ENCODE measurements at places on chromosomes 4 and X. TPM values are rescaled to one million over a fixed set of nuclear protein-coding genes. Genes with fewer than 3 reads are reported as not detected.

DNA sequence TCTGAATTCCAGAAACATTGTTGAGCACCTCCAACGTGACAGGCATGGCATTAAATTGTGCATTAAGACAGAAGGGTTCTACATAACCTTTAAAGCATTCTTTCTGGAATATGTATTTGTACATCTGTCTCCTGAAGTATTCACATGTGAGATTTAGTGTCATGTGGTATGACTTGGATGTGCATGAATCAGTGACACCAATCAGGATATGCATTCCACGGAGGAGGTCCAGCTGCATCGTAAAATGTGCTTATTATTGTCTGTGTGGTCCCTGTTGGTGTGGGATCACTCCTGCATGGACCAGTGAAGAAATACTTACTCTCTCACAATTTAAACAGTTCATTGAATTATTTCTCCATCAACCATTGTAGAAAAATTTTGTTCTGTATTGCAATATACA lies 149.0 kb downstream of the MID1 start:
- no peak for DNase-seq

GRCh38 chrX:123223859-123224258 lies 39.8 kb downstream of the GRIA3 start:
- no peak for DNase-seq

- no peak for DNase-seq
Observed at GRCh38 chr4:77127837-77128621, 29.0 kb upstream of the CCNG2 start.

DNA sequence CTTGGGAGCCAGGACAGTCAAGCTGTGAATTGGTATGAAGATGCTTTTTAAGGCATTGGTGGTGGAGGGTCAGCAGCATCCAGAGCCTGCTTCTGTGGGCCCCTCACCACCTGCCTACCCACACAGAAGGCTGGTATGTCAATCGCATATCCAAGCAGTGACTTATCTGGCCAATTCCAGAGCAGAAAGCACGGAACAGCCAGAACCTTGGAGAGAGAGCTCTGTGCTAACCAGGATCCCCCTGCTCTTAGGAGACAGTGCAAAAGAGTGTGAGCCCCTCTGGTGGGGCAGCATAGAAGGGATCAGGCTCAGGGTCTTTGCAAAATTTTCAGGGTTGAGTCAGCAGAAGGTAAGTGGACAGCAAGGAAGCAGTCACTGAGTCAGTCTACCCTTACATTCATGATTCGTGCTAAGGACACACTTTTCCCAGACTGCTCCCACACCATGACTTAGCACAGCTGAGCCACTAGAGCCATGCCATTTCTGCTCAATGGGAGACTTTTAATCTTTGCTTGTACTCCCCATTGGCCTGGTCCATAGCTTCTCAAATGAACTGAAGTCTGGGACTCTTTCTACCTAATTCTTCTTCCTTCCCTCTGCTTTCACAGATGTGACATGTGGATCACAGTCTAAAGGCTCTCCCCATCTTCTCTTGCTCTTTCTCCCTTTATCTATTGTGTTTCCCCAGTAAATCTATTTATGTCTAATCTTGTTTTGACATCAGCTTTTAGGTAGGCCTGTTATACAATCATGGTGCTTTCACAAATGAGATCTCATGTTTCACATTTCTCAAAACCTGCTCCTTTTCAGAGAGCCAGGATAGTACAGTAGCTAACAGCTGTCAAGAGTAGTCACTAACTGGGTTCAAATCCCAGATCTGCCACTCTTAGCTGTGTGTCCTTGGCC lies 20.0 kb downstream of the MORF4L2 start:
- DNase-seq, result no peak

DNA sequence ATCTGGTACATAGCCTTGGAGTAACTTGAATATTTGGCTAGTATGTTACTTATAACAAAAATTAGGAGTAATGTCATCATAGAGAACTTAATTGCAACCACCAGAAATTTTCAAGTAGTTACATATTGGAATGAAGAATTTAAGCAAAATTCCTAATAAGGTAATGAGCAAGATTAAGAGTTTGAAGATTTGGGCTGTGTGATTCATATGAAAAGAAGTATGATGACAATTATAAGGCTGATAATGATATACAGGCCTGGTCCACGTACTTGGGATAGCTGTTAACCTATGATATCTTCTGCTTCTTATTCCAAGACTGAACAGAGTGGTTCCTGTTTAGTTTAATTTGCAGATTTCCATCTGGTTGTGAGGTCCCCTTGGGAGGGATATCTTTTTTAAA lies 463.9 kb downstream of the RAPGEF2 start:
- DNase-seq, result no peak

GRCh38 chr4:26028793-26029567 lies 115.0 kb downstream of the SMIM20 start:
- no peak for DNase-seq

DNA sequence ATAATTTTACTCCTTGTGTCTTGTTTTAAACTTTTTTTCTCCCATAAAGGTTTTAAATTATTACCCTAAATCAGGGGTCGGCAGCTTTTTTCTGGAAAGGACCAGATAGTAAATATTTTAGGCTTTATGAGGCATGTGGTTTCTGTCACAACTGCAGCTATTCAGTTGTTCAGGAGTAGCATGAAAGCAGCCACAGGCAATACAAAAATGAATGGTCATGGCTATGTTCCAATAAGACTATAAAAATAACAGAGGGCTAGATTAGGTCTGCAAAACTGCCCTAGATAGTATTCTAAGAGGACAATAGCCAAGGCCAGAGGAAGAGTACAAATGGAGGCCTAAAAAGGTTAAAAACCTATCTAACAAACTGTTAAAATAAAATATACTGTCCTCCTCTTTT lies 24.6 kb downstream of the HERC5 start:
- DNase-seq, result no peak

GRCh38 chr4:48687313-48688051 lies 92.6 kb downstream of the FRYL start:
- DNase-seq, result no peak

DNA sequence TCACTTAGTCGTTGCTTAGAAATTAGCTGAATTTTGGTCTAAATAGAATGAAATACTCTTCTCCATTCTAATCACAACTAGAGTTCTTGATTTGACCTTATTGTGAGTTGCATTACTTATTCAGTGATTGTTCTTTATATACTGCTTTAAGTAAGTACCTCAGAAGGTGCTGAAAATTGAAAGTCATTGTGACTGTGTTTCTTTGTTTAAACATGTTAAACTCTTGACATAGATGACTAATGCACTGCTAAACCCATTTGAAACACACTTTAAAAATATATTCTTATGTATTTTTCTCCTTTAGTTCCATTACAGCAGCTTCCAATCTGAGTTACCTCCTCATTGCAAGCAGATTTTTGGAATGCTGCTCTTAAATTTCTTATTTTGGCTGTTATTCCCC lies 9.1 kb downstream of the TSPAN7 start:
- no peak for DNase-seq

- no peak for DNase-seq
Observed at GRCh38 chr4:139834226-139834662, 168.6 kb downstream of the MGST2 start.

DNA sequence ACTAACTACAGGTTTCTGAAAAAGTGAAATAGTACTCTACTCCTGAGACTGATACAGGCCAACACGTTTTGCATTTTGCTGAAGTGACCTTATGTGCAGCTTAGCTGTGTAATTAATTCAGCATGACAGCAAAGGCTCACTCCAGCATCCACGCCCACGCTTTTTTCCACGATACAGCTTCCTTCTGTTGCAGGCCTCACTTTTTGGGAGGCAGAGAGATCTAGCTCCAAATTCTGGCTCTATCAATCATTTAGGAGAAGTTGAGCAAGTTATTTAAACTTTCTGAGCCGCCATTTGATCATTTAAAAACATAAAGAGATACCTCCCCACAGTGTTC lies 160.3 kb downstream of the AFAP1 start:
- DNase-seq, result no peak

DNA sequence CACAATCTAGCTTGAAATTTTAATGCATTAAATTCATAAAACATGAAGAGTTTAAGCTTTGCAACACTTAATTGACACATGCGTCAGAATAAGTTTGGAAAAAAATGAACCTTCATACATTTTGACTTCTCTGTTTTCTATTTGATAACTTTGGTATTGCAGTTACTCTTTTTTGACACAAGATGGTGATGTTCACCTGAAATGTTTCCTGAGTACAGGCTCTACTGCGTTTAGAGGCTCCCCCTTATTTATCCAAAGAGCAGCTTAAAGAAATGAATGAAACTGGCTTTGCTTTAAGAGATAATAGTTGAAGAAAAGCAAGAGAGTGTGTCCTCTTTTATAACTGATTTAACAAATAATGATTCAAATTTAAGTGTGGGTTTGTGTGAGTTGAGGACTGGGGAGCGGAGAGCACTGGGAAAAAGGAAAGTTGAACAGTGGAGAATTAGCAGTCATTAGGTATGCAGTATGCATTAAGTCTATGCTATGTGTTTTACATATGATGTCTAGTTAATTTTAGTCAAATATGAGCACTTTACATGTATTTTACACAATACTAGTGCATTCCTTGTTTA lies 180.6 kb upstream of the NUDT6 start:
- no peak for DNase-seq

- no peak for DNase-seq
Observed at GRCh38 chrX:66408507-66408906, 230.4 kb downstream of the EDA2R start.

DNA sequence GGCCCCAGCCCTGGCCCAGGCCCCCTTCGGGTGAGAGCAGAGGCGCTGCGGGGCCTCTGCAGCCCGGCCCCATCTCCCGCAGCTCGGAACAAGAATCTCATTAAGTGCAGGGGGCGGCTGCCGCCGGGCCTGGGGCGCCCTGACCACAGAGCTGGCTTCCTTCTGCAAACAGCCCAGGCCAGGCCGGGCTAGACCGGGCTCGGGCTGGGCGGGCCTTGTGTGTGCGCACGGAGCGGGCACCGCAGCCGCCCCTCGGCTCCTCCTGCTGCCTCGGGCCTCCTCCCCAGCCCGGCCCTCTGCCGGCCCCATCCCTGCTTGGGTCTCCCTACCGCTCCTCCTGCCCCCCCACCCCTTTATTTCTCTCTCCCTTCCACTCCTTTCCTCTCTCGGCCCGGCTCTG lies 83.3 kb downstream of the EFNB1 start:
- no peak for DNase-seq

GTPBP6 gene
- polyA plus RNA-seq, result 36.6 TPM

OCRL gene
- 30.7 TPM for polyA plus RNA-seq

PNMA6A gene
- 7.0 TPM for polyA plus RNA-seq

MUC7 gene
- polyA plus RNA-seq, result 0.08 TPM

CDS1 gene
- 29.2 TPM for polyA plus RNA-seq

RPS3A gene
- polyA plus RNA-seq, result 4,908 TPM

RAB39B gene
- 3.3 TPM for polyA plus RNA-seq
